ENCODE measurements at places on chromosomes 12 and 14.

DNA sequence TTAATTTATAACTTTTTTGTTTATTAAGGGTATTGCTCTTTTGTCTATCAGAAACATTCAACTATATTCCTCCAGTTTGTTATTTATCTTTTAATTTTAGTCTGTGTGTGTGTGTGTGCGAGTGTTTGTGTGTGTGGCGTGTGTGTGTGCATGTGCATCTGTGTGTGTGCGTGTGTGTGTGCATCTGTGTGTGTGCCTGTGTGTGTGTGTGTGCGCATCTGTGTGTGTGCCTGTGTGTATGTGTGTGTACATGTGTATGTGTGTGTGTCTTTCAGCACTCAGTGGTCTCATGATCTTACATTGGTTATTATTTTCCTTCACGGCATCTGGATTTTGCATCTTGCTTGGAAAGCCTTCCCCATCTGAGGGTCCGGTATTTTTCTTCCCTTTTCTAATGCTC, 281.1 kb upstream of the RTL1 start:
- DNase-seq, result no peak

- no peak for DNase-seq
Observed at GRCh38 chr12:85568395-85569103, 267.7 kb downstream of the RASSF9 start.

DNA sequence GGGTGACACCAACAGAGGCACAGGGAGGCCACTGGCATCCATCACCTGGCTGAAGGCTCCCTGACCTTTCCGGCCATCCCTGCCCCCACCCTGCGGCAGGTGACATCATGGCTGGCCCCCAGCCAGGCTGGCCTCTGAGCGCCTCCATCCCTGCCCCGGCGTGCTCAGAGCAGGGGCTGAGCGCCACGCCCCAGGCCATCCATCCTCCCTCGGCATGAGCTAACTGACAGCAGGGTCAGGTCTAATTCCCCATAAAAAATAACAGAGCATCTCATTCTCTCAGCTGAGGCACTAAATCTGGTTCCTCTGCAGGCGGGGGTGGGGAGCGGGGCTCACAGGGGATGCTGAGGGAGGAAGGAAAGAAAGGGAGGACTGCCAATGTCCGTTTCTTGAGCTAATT, 50.7 kb downstream of the PRIMA1 start:
- no peak for DNase-seq

- peak; percentile 61 for DNase-seq
Observed at GRCh38 chr12:108193917-108194316, 64.8 kb downstream of the WSCD2 start.

GRCh38 chr14:53979747-53980642, 23.4 kb upstream of the BMP4 start:
- no peak for DNase-seq

- no peak for DNase-seq
Observed at GRCh38 chr14:40630471-40630870, 976.2 kb upstream of the LRFN5 start.

DNA sequence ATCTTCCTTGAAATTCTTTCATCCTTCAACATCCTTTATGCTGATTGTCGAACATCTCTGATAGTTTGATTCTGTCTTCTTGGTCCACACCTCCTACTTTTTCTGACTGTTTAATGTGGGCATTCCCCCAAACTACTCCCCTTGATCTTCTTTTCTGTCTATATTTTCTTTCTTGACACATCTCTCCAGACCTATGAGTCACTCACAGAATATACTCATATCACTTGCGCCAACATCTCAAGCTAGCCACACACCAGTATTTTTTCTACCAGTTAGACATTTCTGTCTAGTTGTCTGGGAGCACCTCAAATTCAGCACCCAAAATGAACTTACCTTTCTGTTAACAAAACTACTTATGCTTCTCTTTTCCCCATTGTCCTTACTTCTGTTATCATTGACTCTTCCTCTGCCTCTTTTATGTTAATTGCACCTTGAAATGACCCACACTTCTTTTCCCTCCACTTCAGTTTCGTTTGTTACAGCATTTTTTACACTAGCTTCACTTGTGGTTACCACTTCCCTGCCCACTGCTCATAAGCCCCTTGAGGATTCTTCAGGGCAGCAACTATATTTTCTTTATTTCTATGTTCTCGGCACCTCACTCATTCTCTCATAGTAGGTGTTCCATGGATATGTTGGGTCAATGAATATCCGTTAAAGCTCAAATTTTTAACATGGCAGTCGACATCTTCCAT, 33.5 kb downstream of the TSHR start:
- DNase-seq, result peak; percentile 11

DNA sequence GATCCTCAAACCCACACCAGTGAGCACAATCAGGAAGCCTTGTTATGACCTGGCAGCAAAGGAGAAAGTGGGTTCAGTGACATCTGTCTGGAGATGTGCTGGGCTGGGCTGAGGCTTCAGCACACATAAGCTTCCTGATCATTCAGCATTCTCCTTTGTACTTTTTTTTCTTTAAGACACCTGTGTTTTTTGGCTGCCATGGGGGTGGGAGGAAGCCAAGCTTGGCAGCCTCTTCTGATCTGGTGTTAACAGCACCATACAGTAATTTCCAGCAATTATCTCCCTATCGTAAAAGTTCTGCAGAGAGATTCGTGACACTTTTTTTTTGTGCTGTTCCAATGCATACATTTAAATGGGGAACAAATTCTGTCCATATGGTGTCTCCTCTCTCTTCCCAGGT, 38.9 kb upstream of the RASSF3 start:
- no peak for DNase-seq

DNA sequence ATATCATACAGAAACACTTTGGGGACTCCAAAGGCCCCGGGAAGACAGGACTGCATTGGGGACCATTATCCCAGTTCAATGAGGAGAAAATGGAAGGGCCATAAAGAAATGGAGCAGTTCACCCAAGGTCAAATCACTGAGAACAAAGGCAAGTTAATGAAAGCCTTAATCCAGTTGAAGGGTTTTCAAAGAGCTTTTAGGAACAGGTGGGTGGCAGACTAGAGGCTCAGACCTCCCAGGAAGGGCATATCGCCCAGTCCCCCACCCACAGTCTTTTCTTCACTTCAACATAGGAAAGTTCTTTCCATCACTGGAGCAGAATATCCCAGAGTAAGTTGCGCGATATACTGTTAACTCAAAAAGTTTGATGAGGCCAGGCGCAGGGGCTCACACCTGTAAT, 136.1 kb upstream of the CCND2 start:
- DNase-seq, result no peak

All from suppressor macrophage treated with lipopolysaccharide for 4 hours (primary cell).